ENCODE measurements at places on chromosomes 11 and 22. TPM values are rescaled to one million over a fixed set of nuclear protein-coding genes. Genes with fewer than 3 reads are reported as not detected.

Gene CYP2D6
- total RNA-seq, result 8.8 TPM

Gene LZTR1
- total RNA-seq, result 118 TPM

Gene DCDC1
- 0.09 TPM for total RNA-seq

Gene GUCY1A2
- total RNA-seq, result 0.09 TPM

Gene KLHDC7B
- 3.7 TPM for total RNA-seq

Gene NAP1L4
- 280 TPM for total RNA-seq

Gene MPEG1
- 3.0 TPM for total RNA-seq

Gene HIKESHI
- 28.7 TPM for total RNA-seq

Gene SCN4B
- total RNA-seq, result not detected

DNA sequence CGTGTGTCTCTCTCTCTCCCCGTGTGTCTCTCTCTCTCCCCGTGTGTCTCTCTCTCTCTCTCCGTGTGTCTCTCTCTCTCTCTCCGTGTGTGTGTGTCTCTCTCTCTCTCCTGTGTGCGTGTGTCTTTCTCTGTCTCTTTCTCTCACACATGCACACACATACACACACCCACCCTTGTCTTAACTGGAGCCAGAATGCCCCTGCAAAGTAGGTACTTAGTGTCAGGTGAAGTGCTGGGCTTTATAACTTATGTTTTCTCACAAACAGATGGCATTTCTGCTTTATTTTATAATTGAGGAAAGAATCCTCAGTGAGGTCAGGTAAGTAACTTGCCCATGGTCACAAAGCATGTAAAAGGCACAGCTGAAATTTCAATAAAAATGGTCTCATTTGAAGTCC, 106.0 kb downstream of the CSNK2A3 start:
- no peaks in the 10 kb centered on the region for H3K27me3 ChIP-seq
- no peak overlapping the region for H3K27ac ChIP-seq
- DNase-seq, result no peak

DNA sequence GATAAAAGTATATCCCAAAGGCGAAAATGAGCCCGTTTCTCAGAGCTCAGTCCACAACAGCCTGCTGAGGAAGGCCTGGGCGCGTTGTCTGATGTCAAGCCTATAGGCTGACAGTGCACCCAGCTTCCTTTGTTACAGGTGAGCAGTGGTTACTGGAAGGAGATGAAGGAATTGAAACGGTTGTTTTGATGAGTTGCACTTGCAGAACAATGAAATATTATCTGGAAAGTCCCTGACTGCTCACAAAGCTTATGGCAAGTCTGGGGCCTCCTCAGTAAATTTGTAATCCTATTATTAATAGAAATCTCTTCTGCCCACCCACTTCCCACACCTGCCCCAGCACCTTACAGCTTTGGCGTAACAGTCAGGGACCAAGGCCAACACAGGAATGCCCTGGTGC, 77.8 kb downstream of the C11orf91 start:
- H3K27ac ChIP-seq, result no peak overlapping the region
- DNase-seq, result no peak
- no peaks in the 10 kb centered on the region for H3K36me3 ChIP-seq
- H3K27me3 ChIP-seq, result no peaks in the 10 kb centered on the region
- H3K4me1 ChIP-seq, result no peaks in the 10 kb centered on the region

DNA sequence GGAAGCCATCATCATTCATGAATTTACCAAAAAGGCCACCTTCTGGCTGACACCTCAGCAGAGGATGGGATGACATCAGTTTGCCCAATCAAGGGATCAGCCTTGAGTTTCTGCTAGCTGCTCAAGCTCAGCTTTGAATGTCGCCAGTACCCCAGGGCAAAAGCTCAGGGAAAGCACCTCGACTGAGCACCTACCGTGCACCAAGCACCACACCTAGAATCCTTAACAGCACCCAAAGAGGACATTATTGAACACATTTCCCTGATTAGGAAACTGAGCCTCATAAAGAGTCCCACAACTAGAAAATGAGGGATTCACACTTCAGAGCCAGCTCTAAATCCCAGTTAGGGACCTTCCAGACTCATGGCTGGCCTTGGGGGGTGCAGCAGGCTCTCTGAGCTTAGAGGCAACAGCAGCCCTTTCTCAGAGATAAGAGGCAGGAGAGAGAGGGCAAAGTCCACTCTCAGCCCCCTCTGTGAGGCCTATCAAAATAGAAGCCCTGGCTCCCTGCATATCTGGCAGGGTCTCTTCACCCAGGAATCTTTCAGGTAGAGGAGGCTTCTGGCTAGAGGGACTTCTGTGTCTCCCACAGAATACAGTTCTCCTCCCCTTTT, 13.4 kb upstream of the DAGLA start:
- no peak for DNase-seq
- H3K4me3 ChIP-seq, result no peak overlapping the region
- H3K4me1 ChIP-seq, result no peaks in the 10 kb centered on the region
- no peaks in the 10 kb centered on the region for H3K36me3 ChIP-seq
- no peaks in the 10 kb centered on the region for H3K27me3 ChIP-seq

DNA sequence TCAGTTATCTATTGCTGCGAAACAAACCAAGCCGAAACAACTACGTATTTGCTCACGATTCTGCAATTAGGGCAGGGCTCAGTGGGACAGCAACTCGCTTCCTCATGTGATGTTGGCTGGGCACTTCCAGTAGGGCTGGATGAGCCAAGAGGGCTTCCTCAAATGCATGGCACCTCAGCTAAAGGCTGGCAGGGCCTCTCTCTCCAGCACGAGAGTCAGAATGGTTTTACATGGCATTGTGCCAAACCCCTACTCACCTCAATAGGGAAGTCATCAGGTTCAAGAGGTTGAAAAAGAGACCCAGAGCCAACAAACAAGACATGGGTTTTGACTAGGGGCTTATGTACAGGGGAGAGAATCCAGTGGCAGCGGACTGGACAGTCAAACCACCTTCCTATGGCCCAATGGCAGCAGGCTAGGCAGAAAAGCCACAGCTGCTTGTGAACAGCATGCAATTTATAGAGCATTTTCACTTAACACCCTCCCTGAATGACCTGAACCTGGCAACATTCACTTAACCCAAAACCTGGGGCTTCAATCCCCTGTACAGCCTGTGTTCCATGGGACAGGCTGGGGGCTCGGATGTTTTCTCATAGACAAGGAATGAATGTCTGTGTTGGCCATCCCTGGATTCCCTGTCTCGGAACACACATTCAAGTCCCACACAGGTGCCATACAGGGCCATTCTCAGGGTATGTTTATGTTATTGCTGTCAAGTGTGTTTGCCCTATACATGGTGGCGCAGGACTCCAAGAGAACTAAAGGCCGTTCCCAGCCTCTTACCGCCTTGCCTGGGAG, 154.2 kb upstream of the NAV2 start:
- H3K27me3 ChIP-seq, result no peaks in the 10 kb centered on the region
- H3K4me1 ChIP-seq, result no peaks in the 10 kb centered on the region
- no peak overlapping the region for H3K4me3 ChIP-seq
- H3K36me3 ChIP-seq, result no peaks in the 10 kb centered on the region
- H3K27ac ChIP-seq, result no peak overlapping the region

DNA sequence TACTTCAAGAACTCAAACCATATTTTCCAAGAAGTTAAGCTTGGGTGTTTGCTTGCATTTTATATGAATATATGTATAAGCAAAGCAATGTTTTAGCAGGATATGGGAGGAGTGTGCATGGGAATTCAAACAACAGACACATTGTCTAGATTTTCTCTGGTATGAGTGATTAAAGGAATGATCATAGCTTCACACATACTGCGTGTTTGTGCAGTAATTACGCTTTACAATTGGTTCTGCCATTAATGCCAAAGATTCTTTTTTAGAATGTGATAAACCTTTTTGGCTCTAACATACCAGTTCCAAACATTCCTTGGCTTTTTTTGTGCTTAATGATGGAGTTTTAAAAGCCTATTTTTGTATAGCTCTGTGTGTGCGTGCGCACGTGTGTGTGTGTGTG, 54.0 kb downstream of the CCDC34 start:
- H3K27ac ChIP-seq, result no peak overlapping the region
- no peaks in the 10 kb centered on the region for H3K4me1 ChIP-seq
- DNase-seq, result no peak
- peaks cover 12% of the 10 kb centered on the region for H3K27me3 ChIP-seq

DNA sequence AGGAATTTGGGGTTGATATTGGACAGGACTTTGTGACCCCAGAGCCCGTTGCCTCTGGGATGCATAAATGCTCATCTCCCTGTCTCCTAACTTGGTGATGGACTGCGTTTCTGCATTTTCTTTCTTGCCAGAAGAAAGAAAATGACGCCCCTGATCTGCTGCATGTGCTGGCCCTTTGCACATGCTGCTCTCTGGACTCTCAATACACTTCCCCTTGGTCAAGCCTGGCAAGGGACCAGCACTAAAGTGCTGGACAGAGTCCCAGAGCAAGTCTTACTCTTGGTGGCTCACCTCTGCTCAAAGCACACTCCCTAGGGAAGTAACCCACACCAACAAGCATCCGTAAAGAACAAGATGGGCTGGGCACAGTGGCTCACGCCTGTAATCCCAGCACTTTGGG, 40.7 kb downstream of the MYH9 start:
- no peak for DNase-seq
- H3K27me3 ChIP-seq, result no peaks in the 10 kb centered on the region
- H3K27ac ChIP-seq, result no peak overlapping the region
- peaks cover 94% of the 10 kb centered on the region for H3K4me1 ChIP-seq
- H3K36me3 ChIP-seq, result peaks cover 67% of the 10 kb centered on the region

DNA sequence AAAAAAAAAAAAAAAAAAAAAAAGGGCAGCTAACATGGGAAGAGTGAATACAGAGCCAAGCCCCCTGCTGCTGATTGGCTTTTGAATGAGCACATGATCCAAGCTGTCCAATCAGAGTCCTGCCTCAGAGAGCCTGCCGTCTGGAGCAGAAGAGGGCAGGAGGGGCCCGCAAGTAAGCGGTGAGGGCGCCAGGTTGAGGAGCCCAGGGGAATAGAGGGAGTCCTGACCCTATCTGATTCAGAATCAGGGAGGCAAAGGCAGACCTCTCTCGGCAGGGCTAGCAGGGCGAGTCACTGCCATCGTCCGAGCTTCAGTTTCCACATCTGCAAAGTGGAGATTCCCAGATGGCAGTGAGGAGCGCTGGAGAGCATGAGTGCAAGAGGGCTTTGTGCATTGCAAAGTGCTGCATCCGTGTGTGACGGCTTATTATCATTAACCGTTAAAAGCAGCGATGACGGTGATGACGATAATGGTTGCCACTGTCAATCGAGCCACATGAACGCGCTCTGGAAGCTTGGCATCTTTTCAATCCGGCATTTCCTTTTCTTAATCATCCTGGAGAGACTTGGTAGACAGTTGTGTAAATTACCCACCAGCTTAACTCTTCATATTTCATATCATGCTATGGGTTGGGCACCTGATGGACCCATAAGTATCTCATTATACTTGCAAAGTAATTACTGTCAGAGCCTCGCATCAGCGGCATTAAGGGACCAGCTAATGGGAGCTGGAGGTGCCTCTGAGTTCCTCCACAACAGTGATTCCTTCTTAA, 68.6 kb upstream of the ATXN10 start:
- peaks cover 14% of the 10 kb centered on the region for H3K27me3 ChIP-seq
- DNase-seq, result no peak
- no peak overlapping the region for H3K4me3 ChIP-seq

GRCh38 chr22:42116848-42117424, 13.7 kb downstream of the CYP2D6 start:
- no peaks in the 10 kb centered on the region for H3K36me3 ChIP-seq
- no peak overlapping the region for H3K4me3 ChIP-seq
- H3K27ac ChIP-seq, result no peak overlapping the region
- H3K27me3 ChIP-seq, result no peaks in the 10 kb centered on the region
- peaks cover 26% of the 10 kb centered on the region for H3K4me1 ChIP-seq

DNA sequence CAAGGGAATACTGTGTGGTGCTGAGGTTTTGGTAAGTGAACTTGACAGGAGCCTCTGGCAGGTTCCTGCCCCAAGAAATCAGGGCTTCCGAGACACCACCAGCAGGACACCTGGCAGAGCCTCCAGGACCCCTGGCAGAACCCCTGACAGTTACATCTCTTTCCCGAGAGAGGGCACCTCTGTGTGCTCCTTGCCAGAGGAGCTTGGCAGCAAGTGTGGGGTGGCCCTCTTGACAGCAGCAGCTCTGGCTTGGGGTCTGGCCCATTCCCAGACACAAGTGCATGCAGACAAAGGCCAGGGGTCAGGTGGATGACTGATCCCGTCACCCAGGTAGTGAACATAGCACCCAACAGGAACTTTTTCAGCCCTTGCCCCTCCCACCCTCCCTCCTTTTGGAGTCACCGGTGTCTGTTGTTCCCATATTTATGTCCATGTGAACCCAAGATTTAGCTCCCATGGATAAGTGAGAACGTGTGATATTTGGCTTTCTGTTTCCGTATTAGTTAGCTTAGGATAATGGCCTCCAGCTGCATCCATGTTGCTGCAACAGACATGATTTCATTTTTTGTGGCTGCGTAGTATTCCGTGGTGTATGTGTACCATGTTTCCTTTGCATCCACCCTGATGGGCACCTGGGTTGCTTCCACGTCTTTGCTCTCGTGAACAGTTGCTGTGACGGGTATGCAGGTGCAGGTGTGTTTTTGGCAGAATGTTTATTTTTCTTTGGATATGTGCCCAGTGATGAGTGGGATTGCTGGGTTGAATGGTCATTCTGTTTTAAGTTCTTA, 21.2 kb upstream of the OSBPL5 start:
- no peak for DNase-seq
- H3K27me3 ChIP-seq, result peaks cover 10% of the 10 kb centered on the region
- H3K27ac ChIP-seq, result no peak overlapping the region
- no peaks in the 10 kb centered on the region for H3K4me1 ChIP-seq
- no peaks in the 10 kb centered on the region for H3K36me3 ChIP-seq
- H3K4me3 ChIP-seq, result no peak overlapping the region

- DNase-seq, result no peak
- no peaks in the 10 kb centered on the region for H3K36me3 ChIP-seq
- H3K4me3 ChIP-seq, result no peak overlapping the region
- no peak overlapping the region for H3K27ac ChIP-seq
- no peaks in the 10 kb centered on the region for H3K4me1 ChIP-seq
Observed at GRCh38 chr11:120231963-120232362, 8.0 kb upstream of the POU2F3 start.

- no peak overlapping the region for H3K4me3 ChIP-seq
- H3K27me3 ChIP-seq, result no peaks in the 10 kb centered on the region
- H3K27ac ChIP-seq, result no peak overlapping the region
- DNase-seq, result no peak
- H3K36me3 ChIP-seq, result no peaks in the 10 kb centered on the region
- H3K4me1 ChIP-seq, result no peaks in the 10 kb centered on the region
Observed at GRCh38 chr11:20059587-20060021, 100.7 kb downstream of the DBX1 start.

DNA sequence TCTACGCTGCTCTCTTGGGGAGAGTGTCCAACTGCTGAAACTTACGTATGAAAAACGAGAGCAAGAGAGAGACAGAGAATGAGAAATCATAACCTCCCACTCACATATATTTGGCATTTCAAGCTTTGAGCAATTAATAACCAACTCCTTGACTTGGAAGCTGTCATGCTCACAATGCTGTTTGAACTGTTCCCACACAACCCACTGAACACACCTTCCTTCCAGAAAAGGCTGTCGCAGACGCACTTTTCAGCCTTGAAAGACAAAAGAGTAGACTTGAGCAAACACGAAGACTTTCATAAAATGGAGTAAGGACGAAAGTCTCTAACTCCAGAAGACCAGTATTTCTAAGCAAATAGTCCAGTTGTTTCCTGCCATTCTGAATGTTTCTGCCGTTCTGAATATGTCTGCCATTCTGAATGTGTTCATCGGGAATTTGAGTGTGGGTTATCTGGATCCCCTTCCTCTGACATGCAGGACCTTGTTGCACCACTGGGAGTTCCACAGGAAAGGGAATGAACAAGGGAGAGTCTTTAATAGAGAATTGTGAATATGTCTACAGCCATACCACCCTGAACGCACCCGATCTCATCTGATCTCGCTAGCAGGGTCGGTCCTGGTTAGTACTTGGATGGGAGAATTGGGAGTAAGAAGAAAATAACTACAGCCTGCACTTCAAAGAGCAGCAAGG, 86.2 kb upstream of the BARX2 start:
- peaks cover 14% of the 10 kb centered on the region for H3K27me3 ChIP-seq
- no peaks in the 10 kb centered on the region for H3K36me3 ChIP-seq
- no peaks in the 10 kb centered on the region for H3K4me1 ChIP-seq
- H3K27ac ChIP-seq, result no peak overlapping the region
- H3K4me3 ChIP-seq, result no peak overlapping the region
